ENCODE measurements at places on chromosomes 2 and 18. TPM values are rescaled to one million over a fixed set of nuclear protein-coding genes. Genes with fewer than 3 reads are reported as not detected.
A peak's percentile ranks its signal among the peaks of the same experiment; 100 is the strongest.

DNA sequence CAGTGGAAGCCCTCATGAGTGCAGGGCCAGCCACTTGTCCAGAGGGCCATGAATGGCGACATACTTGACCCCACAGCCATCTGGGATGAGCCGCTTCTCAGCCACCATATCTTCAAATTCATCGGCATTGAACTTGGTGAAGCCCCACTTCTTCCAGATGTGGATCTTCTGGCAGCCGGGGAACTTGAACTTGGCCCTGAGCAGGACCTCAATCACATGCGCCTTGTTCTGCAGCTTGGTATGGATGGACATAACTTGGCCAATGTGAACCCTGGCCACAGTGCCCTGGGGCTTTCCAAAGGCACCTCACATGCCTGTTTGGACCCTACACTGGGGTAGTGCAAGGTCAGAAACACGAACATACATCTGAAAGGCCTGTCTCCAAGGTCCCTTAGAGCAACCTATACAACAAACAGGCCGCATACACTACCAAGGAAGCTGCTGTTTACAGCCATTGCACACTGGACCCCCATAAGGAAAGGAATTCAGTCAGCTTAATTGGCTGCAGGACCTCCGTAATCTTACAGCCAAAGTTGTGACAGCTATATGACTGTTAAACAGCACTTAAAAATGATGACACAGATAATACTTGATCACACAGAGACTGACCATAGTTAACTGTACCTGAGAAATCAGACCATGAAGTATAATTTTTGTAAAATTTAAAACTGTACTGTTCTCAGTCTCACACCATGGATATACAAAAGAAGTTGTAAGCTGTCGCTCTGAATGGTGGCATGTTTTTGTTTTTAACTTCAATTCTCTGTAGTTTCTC lies 53.8 kb downstream of the USP34 start:
- ATAC-seq: no peak

DNA sequence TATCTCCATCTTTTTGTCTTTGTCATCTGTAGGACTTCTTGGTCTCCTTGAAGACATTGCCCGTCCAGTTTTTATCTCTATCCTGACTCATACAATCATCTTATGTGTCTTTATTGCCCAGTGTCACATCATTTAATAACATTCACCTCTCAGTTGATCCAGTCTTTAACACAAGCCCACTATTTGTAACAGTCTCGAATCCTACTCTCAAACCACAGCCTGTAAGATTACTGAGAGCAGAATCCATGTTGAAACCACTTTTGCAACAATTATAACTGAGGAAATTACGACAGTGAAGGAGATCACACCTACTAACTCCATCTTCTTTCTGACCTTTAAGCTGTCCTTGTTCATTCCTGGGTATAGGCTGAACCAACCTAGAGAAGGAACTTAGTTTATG lies 1206.0 kb upstream of the ZEB2 start:
- no peak for ATAC-seq

The MATN3 gene
- 0.67 TPM for total RNA-seq

GRCh38 chr2:239318790-239319661 lies 81.8 kb downstream of the HDAC4 start:
- ATAC-seq: peak; percentile 44

The ST8SIA5 gene
- total RNA-seq: 0.27 TPM
